Activated CD4-positive, alpha-beta T cell treated with anti-CD3 and anti-CD28 coated beads, Interleukin-2, amount 50 U/mL, for 48 hours (primary cell): ENCODE measurements at places on chromosomes 16 and 17.

GRCh38 chr17:18980682-18981334 is 23.8 kb downstream of the FAM83G start:
- no peak for DNase-seq

DNA sequence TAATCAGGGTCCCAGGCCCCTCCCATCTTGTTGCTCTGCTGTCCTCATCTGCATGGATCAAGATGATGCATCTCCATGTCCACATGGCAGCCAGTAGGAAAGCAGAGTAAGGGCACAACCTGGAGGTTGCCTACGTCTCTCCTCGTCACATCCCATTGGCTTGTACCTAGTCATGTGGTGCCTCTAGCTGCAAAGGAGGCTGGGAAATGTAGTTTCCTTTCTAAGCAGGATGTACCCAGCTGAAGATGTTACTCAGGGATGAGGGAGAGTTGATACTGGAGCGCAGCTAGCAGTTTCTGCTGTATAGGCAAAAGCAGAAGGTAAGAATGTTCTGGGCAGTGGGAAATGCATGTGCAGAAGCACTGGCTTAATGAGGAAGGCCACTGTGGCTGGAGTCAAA is 20.8 kb downstream of the ABCC1 start:
- no peak for DNase-seq

- DNase-seq: no peak
Observed at GRCh38 chr17:45184144-45184543, 22.5 kb downstream of the HEXIM2 start.

- no peak for DNase-seq
Observed at GRCh38 chr17:49525831-49526741, 31.0 kb downstream of the NGFR start.

DNA sequence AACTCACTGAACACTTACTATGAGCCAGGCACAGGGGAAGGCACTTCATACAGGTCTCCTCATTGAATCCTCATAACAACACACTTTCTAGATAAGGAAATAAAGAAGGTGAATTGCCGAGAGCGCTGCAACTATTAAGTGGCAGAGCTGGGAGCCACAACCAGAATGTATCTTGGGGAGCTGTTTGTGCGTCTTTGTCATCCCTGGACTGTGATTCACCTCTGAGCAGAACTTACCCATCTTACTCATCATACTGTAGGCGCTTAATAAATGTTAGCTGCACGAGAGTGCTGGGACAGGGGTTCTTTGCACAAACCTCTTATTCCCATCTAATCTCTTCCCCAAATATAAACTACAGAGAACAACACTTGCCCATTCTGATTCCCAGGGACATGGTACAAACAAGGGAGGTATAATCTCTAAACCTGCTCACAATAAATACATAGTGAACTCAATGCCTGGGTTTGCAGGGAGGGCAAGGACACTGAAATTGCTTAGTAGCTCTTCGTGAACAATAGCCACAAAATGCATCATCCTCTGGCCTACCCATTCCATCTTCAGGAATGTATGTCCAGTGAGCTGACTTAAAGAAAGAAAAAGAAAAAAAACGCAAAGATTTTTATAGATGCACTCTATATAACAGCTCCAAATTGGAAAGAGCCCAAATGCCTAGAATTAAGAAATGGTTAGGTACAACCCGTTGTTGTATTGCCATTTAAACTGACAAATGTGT is 43.0 kb downstream of the MYO18A start:
- peak; percentile 47 for DNase-seq

DNA sequence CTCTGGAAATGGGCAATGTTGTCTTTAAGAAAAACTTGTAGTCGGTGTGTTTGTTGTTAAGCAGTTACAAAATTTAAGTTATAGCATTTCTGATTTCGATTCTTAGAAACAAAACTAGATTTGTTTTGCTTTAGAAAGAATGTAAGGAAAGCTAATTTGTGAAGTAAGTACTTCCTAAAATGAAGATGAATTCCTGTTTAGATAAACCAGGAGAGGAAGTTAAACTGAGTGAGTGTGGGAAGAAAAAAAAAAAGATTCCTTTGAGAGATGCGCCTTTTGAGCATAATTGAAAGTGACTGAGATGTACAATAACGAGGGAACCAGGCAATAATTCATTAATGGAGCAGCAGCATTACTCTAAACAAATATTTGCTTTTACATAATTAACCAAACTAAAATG is 52.4 kb upstream of the ALOX12 start:
- DNase-seq: no peak

DNA sequence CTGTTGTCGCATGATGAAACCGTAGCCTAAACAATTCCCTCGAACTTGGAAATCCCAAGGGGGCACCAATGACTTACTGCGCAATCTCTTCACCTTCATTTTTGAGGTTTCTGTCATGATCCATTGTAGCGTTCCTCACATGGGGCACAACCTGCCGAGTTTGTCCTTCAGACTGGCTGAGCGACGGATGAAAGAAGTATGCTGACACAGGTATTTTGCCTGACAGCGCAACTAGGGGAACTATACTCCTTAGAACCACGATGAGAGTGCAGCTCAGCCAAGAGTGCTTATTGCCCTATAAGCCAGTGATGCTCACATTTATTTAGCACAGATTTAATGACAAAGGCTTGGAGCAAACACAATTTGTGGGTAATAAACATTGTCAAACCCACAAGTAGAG is 106.3 kb upstream of the ZNF267 start:
- DNase-seq: no peak

- no peak for DNase-seq
Observed at GRCh38 chr17:427327-427726, 74.7 kb upstream of the RPH3AL start.

DNA sequence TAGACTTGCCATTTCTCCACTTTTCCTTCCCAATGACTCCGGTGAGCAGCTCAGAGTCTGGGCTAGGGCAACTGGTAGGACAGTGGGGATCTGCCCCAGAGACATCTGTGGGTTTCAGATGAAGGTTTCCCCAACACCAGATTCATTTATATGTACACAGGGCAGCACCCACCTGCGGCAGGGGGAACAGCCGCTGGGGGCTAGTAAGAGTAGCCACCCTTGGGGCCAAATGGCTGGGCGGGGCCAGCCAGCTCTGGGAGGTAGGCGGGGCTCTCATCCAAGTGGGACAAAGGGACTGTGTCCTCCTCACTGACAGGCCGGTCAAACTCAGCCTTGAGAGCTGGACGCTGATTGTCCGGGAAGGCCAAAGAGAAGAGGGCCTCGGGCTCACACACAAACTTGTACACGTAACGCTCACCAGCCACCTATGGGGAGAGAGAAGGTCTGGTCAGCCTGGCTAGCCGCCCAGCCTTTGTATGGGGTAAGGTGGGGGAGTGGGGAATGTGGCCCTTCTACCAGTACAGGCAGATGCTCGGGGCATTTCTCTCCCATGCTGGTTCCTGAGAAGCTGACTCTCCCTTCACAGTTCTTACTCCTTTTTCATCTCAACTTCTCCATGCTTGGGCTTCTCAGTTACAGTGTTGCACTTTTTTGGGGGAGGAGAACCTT is 17.7 kb downstream of the ETV4 start:
- DNase-seq: no peak

GRCh38 chr16:79257953-79258490 is 342.5 kb downstream of the MAF start:
- no peak for DNase-seq

DNA sequence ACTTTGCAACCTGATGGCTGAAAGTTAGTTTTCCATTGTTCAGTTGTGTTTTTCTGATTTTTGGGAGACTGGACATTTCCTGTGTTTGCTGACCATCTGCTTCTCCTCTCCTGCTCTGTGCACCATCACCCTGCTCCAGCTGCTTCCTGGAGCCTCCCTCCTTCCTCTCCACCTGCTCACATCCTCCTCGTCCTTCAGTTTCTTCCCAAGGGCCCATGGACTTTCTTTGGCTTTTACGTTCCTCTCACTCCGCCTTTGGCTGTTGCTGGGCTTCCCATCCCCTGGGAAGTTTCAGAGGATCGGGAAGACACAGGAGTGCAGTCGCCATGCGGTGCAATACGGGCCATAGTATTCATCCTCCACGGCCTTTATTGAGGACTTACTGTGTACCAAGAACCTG is 61.6 kb downstream of the TNFRSF13B start:
- no peak for DNase-seq

DNA sequence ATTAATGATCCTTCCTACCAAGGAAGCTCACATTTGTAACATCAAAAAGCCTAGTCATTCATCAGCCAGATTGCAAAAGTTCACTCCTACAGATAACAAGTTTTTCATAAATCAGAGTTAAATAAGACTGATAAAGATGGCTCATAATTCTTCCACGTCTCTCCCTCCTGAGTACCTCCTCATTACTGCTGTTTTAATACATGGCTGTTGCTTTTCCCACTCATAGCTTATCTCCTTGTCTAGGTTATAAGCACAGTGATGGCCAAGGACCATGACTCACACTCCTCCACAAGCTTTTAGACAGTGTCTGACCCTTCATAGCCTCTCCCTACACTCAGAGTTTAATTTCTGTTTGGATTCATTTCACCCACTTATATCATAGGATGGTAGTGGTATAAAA is 100.9 kb upstream of the MON1B start:
- DNase-seq: no peak

DNA sequence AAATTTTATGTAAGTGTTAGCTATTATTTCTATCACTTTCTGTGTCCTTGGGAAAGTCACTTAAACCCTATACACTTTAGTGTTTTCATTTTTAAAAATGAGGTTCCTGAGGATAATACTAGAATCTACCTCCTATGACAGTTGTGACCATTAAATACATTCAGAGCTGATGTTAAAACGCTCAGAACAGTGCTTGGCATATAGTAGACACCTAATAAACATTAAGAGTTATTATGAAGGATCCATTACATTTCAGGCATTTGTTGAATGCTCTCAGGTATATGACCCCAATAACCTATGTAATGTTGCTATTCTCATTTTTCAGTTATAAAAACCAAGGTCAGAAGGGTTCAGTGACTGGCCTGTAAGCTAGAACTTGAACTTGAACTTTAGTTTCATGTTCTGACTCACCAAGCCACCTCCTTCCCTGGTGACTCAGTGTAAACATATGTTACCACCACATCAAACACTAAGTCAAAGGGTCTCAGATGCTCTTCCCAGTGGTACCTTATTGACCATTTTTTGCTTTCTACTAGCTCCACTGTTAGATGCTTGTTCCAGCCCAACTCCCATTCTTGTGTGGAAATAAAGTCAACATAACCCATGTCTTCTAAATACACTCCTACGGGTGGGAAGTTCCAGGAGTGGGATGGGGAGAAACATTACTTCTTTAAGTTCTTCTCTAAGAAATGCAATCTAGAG is 47.6 kb downstream of the HSD17B2 start:
- DNase-seq: no peak

DNA sequence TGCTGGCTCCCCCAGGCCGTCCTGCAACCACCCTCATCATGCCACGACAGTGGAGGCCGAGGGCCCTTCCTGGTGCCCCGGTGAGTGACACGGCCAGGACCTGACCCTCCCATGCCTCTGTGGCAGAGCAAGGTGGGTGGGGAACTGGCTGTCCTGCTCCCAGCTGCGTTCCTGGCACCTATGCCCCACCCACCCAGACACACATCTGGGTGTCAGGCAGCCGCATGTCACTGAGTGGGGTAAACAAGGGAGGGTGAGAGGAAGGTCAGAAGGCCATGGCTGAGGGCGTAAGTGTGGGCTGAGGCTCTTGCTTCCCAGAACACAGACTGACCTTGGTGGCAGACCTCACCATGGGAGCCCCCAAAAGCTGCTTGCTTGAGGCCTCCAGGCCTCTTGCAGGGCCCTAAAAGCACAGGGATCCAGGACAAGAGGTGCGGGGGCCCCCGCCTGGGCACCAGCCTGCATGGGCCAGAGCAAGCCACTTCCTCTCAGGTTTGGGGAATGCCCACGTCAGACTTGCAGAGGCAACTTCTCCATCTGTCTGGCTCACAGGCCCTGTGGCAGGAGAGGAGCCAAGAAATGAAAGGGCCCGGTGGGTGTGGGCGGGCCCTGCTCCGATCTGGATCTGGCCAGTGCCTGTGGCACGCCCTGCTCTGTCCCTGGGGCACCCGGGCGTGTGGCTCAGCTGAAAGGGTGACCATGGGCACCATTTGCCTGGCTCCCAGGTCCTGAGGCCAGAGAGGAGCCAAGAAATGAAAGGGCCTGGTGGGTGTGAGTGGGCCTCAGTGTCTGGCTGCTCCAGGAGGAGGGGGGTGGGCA is 3.9 kb upstream of the CCDC57 start:
- DNase-seq: peak; percentile 65

- no peak for DNase-seq
Observed at GRCh38 chr16:54703339-54703738, 227.3 kb upstream of the IRX5 start.

DNA sequence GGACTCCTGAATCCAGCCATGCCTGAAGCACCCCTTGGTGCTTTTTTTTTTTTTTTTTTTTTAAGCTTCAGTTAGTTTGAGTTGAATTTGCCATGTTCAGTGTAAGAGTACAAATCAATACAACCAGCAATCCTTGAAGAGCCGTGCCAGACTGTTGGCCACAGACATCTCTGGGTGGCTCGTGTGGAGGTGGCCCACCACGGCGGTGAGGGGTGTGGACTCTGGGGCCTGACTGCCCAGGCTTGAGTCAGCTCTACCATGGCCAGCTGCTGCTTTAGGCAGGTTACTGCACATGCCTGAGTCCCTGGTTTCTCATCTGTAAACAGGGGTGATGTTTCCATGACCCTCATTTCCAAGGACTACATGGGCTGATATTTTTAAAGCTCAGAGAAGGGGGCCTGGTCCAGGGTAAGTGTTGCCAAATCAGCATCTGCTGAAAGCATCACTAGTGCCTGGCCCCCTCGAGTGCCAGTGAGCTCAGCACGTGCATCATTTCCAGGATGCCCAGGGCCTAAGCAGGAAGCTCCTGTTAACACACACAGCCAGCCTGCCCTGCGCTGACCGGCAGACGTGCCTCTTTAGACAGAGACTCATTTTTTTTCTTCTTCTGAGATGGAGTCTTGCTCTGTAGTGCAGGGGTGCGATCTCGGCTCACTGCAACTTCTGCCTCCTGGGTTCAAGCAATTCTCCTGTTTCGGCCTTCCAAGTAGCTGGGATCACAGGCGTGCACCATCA is 90.1 kb downstream of the DNAH17 start:
- DNase-seq: no peak

DNA sequence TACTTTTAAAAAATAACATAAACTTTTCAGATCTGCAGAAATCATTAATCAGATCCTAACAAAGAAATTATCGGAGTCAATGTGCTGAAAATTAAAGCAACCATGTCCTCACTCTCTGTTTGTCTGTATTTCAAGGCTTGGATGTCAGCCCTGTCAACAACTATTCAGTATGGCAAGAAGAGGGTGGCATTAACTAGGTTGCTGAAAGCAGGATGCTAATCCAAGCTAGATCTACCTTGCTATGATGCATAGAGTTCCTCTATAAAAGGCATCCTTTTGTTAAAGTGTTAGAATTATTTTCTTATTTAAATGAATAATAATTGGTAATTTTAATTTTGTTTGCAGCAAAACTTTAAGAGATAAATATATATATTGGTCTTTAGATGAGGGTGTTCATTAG is 800.8 kb downstream of the CDH11 start:
- DNase-seq: no peak
